ENCODE measurements at places on chromosomes 3 and 15.
A peak's percentile ranks its signal among the peaks of the same experiment; 100 is the strongest.

DNA sequence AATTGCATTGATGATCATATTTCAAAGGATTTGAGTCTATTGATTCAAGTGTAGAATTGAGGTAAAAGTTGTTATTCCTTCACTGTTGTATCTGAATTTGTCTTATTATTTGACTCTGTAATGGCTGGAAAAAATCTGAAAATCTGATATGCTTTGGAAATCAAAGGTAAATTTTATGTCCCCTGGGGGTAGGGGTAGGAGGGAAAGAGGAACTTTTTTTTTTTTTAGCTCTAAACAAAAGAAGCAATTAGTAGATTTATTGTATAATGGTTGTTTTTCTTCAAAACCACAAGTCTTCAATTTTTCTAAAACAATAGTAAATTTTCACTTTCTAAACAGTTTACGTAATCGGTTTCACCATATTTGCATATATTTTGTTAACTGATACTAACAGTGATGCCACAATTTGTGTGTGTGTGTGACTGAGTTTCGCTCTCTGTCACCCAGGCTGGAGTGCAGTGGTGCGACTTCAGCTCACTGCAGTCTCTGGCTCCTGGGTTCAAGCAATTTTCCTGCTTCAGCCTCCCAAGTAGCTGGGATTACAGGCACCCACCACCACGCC lies 91.7 kb upstream of the GOLGA6L4 start:
- DNase-seq = no peak

DNA sequence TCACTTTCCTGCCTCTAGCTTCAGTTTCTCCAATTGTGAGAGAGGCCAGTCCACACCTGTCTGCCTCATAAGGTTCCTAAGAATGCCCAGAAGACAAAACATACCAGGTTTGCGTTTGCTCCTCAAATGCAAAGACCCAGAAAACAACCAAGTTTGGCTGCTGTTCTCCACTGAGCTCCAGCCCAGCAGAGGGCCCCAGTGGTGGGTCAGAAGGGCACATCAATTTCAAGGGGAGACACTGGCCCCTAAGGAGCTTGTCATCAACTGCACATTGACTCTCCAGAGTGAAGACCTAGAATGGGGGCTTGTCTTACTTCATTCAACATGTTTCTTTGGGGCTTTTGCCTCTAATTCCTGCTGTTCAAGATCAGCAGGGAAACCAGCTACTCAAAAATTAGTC lies 127.9 kb upstream of the SLC6A11 start:
- no peak for DNase-seq

DNA sequence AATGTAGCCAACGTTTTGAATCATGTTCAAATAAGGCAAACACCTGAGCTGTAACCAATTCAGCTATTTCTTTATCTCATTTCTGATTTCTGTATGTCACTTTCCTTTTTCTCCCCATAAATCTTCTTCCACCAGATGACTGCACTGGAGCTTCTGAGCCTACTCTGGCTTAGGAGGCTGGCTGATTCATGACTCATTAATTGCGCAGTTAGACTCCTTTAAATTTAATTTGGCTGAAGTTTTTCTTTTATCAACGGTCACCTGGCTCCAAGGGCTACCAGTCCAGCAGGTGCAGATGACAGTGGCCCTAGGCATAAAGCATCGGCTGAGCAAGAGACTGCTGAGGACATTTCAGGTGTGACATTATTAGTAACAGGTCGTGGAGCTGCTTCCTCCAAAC lies 39.6 kb upstream of the ITGA11 start:
- DNase-seq = no peak

GRCh38 chr3:70006089-70006488 lies 6.6 kb downstream of the SAMMSON start:
- no peak for DNase-seq

DNA sequence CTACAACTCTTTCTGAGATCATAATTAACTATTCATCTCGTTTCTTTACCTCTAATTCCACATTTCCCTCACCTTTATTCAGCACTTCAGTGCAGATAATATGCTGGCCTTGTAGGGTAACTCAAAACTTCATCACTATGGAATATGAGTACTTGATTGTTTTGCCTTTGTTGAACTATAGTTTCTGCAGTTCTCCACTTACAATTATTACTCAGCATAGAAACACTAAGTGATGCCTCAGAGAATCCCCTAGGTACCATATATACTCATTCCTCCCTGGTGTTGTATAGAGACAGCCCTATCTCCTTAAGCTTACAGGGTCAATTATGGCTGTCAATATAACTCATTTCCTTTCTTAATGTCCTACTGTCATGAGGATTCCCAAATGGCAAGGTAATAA lies 380.6 kb upstream of the RBMS3 start:
- DNase-seq = no peak

- DNase-seq = no peak
Observed at GRCh38 chr3:10300087-10300486, 7.3 kb upstream of the GHRL start.

- DNase-seq = no peak
Observed at GRCh38 chr3:20353286-20353685, 167.3 kb upstream of the SGO1 start.

GRCh38 chr3:54931182-54931581 lies 3.3 kb upstream of the LRTM1 start:
- no peak for DNase-seq

DNA sequence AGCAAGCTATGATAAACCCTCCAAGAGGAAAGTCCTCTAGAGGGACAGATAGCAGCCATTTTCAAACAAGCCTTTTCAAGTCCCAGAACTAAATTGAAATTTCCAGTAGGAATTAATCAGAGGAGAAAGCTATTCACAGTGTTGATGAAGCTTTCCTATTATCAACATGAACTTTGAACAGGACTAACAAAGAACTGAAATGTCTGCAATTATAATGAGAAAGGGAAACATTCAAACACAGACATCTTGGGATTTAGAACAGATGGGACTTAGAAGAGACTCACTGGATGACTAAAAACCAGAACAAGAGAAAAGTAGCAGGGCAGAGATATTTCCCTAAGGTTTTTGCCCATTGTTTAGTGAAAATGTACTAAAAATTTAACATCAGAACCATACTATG lies 622.1 kb upstream of the UBE2E2 start:
- no peak for DNase-seq

DNA sequence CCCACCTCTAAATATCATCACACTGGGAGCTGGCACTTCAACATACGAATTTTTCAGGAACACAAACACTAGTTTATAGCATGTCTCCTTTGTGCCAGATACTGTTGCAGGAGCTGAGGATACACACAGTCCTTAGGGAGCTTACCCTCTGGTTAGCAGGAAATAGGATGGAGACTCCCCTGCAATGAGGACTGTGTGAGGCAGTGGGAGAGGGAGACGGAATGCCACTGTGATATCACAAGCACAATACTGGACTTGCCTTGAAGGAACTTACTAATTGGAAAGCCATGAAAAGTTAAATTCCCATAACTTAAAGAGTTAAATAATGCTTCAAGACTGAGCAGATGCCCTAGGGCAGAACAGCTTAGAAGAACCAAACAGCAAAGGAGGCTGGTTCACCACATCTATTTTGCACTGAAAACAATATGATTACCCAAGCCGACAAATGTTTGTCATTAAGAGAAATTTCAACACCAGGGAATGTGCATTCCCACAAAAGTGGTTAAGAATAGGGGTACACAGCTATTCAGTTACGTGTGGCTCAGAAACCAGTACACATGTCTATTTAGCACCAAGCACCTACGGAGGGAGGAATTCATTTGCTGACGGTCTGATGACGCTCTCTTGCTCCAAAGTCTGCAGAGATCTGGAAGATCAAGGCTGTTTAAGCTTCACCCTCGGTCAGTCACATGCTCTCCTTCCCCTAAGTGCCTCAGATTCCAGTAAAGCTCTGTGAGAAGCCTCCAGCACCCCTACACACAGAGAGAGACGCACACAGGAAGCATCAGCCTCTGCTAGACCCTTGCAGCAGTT lies 5.2 kb downstream of the TBC1D2B start:
- DNase-seq = no peak

- no peak for DNase-seq
Observed at GRCh38 chr3:58697561-58697960, 31.0 kb upstream of the FAM3D start.

GRCh38 chr3:150344079-150344759 lies 63.9 kb upstream of the TSC22D2 start:
- DNase-seq = no peak

DNA sequence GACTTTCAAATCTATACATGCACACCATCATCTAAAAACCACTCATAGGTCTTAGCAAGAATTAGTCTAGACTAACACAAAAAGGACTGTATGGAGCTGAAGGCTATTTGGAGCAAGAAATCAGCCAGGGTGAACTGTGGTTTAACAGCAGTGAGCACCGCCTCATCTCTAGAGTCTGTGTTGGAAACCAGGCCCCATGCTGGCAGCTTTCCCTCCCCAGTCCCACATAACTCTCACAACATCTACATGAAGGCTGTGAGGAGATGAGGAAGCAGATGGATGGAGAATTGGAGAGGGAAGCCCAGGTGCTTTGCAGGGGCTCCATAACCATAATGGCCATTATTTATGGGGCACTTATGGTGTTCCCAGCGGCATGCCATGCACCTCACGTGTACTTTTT lies 133.2 kb upstream of the TOPAZ1 start:
- DNase-seq = no peak

DNA sequence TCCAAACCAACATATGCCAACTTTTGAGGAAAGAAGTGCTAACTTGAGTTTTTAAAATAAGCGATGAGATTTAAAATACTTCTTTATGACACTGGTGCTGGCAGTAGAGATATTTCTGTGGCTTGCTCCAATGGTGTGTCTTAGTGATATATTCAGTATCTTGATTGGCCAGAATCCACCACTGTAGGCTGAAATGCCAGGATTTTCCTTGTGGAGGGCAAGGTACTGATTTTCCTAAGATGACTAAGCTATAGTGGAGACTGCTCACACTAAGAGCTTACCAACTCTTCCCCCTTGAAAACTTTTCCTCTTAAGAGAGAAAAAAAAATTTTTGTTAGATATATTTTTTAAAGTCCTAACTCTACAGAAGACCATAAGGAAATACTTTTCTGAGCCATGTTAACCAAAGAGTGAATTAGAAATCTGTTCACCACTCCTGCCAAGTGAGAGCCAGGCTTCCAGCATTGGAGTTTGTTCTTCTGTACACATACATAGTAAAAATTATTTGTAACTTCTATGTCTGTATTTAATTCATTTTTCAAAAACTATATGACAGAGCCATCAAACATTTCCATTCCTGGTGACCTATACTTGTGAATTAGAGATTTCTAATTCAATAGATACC lies 109.1 kb downstream of the PPP2R3A start:
- peak; percentile 8 for DNase-seq

DNA sequence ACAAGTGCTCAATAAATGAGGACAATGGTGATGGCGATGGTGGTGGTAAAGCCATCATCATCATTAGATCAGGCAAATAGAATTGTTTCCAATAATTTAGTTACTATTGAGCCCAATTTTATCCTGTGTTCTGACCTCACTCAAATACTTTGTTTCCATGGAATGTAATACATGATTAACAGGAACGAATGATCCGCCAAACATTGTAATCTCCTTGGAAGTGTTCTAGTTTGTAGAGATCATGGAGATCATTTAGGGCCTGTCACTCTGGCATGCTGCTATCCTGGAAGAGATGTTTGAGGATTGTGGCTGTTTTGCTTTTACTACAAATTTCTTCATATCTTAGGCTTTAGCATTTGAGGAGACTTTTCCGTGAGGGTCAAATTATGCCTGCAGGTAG lies 2.8 kb downstream of the COL6A6 start:
- DNase-seq = no peak

DNA sequence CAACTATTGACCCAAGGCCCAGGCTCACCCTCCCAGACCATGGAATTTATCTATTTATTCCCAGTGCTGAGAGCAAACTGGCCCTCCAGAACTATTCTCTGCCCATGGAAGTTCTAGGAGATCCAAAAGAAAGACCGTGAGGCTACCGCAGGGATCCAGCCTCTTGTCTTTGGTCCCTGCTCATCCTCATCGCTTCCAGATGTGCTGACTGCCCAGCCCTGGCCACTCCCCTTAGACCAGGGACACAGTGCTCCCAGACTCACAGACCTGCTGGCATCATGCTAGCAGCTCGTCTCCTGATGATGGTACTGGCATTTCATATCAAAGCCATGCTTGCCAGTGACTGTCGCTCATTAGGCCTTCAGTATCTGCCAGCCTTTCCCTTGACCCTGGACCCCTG lies 405.7 kb upstream of the PPP2R3A start:
- DNase-seq = no peak

- DNase-seq = no peak
Observed at GRCh38 chr3:36058404-36059030, 321.8 kb upstream of the STAC start.

- DNase-seq = no peak
Observed at GRCh38 chr3:176867681-176868663, 329.3 kb downstream of the TBL1XR1 start.

DNA sequence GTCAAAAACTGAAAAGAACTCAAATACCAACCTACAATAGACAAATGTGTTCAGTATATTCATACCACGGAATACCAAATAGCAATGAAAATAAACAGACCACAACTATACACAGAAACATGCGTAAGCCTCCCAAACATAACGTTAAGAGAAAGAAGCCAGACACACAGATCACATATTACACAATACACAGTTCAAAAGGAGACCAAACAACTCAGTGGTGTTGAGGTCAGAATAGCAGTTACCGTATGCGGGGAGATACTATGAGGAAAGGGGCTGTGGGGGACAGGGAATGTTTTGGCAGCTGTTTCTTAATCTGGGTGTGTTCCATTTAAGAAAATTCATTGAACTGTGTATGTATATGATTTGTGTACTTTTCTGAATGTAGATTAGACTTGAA lies 6.6 kb downstream of the OSBPL10 start:
- no peak for DNase-seq

- no peak for DNase-seq
Observed at GRCh38 chr3:172294223-172294806, 153.9 kb downstream of the GHSR start.

- DNase-seq = peak; percentile 11
Observed at GRCh38 chr3:171000281-171000680, 26.2 kb downstream of the SLC2A2 start.

All from RKO (cell line).